NCI-H1105 (cell line): ENCODE measurements at places on chromosomes 3 and 15.

- DNase-seq, result no peak
These were observed 321.9 kb downstream of the ZPLD1 start for GRCh38 chr3:102756706-102757105.

- no peak for DNase-seq
These were observed 30.8 kb downstream of the LAMP3 start for GRCh38 chr3:183131735-183132134.

DNA sequence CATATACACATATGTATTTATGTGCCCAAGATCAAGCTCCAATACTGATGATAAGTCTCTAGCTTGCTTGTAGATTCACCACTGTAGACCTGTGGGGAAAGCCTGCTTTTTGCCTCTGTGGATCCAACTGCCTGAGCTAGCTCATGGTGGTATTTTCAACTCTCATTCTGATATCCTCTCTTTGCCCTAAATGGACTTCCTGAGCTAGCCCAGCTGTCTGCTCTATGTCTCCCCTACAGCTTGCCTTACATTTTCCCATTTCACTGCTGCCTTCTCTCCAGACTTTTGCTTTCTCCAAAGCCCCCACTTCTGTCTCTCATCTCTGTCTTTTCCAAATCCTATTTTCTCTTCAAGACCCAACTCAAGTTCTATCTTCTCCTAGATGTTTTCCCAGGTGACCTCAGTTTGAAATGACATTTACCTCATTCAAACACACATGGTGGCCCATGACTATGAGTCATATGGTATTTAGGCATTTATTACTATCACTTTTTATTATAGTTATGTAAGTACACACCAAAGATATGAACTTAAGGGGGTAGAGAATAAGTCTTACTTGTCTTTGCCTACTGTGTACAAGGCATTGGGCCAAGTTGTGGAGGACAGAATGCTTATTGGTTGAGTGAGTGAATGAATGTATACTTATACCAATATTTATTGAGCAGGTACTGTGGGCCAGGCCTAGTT lies 191.7 kb downstream of the NR1D2 start:
- no peak for DNase-seq

DNA sequence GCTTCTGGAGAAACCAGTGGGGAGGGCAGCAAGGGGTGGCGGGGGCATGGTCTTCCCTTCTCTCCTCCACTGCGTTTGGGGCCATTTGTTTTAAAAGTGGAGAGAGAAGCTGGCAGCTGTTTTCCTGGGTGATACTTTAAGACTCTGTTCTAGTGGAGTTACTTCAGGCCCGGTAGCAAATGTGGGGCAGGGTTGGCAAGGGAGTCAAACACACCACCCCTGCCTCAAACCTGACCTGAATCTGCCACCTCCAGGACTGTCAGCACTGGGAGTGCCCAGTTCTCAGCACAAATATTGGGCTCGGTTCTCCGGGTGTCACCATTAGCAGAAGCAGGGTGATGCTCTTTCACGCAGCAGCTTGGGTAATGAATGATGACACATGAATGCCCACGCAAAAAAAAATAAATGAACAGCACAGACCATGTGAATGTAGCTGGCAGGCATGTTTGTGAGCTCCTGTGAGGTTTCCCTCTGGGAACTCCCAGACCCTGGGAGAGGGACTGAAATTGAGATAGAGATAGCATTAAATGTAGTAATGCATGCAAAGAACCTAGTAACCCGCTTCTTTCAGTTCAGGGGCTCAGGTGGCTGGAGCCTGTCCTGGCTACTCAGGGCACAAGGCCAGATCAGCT lies 424.0 kb downstream of the MCTP2 start:
- no peak for DNase-seq

DNA sequence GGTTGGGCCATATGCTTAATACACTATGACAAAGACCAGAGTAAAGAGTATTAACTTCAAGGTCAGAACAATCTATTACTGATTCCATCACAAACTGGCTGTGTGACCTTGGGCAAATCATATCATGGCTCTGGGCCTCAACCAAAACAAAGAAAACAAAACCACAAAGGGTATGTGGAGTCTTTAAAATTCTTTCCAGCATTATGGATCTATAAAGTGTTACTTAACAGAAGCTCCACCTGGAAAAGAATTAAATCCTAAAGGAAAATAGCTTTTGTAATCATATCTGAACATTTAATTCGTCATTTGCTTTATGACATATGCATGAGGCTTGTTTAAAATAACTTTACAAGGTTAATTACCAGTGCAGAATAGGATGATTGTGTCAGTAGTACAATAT lies 265.5 kb downstream of the SATB1 start:
- no peak for DNase-seq

GRCh38 chr3:24881239-24881638 lies 386.6 kb upstream of the THRB start:
- DNase-seq, result no peak

DNA sequence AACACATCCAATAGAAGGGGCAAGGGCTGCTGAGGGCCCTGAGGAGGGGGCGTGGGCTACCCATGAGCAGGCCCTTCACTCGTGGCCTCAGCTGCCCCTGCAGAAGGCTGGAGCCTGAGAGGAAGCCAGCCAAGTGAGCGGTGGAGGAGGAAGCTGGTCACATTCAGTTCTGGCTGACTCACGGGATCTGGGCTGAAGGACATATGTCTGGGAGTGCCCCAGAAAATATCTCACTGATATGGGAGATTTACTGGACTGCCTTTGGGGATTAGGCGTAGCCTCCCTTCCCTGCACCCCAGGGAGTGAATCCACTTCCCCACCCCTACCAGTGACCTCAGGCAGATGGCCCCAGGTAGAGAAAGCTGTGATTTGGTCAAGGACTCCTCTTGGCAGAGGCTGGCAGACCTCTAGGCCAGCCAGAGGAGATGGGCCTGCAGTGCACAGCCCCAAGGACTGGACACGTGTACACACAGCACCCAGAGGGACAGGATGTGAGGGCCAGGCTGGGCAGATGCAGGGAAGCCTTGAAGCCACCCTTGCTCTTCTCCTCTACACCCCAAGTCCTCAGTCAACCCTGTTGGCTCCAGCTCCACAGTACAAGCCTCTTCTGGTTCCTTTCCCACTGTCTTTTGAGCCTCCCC lies 14.2 kb upstream of the ANKDD1A start:
- no peak for DNase-seq

GRCh38 chr3:99545941-99546580 lies 92.3 kb upstream of the COL8A1 start:
- DNase-seq, result no peak

DNA sequence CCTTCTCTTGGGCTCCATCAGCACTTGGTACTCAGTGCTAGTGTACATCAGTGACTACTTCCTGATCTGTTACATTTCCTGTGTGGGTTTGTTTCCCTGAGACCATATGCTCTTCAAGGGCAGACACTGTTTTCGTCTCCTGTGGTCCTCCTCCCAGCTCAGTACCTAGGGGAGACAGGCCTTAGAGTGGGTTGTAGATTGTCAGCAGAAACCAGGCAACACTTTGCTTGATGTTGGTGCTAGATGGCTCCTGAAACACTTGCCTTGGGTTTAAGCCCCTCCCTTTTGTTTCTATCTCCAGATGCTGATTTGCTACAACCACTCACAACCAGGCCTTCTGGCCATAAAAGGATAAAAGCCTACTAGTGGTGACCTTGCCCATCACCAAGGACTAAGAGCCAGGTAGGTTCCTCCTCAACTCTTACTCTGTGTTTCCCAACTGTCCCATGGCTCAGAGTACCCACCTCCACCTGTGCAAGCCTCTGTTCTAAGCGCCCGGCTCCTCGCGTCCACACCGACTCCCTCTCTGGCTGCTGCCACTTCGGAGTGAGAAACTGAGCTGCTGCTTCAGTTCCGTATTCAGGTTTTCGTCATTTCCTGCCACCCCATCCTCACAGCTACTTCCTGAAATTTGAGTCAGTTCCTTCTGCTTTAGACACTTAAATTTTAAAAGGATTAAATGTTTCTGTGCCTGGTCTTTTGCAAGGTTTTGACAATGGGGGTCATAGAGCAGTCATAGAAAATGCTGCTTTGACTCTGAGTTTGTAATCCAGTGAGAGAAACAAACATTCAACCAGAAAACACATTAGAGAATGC lies at the start of gene HCLS1:
Gene HCLS1 (minus strand): TSS at position 548 of the 816 bp plus-strand sequence. CDS start 2,556 bp downstream, outside the sequence.
- no peak for DNase-seq

DNA sequence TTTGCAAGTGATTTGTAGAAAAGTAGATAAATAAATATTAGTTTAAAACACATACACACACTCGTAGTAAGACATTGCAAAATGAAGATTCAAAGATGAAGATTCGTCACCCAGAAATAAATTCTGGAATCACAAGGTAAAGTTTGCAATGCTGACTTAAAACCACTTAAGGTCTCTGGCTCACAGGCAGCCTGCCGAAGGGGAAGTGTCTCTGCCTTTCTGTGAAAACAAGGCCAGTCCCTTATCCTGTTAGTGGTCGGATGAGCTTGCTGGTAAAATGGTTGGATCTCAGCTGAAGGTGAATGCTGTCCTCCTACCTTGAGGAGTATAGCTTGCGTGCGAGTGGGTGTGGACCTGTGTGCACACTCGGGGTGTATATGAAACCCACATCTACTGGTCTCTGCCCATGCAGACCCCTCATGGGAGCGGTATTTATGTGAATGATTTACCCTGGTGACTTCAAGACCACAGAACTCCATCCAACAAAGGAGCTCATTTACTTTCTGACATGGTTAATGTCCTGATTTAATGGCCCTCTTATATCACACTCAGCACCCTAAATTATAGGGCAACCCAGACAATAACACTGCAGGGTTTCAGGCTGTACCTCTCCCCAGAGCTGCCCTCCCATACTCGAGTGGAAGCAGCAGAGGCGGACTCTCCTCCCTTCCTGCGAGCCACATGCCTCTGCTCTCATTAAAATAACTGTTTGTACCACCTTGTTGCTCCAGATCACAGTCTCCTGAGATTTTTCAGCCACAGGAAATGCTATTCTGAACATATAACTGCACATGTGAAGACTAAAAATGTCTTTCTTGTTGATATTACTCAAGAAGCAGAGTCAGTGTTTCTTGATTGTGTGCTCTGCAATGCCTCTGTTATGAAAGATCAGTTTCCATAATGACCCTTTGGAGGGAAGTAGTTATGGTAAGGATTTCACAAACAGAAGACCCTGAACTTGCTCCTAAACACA lies 45.9 kb upstream of the ALDH1A3 start:
- no peak for DNase-seq

DNA sequence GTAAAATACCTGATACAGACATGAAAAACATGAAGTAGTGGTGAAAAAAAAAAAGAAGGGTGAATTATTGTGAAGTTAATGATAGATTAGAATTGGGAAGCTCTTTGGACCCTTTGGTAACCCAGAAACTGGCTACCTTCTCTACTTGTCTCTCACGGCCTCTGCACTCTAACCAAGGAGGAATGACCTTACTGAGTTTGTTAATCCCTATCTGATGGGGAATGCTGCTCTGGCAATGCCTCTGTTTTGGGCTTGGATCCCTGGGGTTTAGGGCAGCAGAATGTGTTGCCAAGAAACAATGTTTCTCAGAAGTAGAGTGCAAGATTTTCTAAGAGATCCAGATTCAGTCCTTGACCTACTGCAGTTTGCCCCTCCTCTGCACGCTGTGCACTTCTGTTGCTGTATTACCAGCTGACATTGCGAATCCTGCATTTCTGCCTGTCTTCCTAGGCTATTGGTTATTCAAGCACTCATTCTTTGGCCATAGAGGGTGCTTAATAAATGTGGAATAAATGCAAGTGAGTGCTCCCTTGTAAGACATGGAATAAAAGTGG lies 49.2 kb upstream of the MAP3K13 start:
- DNase-seq, result no peak

- DNase-seq, result no peak
These were observed 57.3 kb downstream of the ROPN1B start for GRCh38 chr3:126026277-126026751.

DNA sequence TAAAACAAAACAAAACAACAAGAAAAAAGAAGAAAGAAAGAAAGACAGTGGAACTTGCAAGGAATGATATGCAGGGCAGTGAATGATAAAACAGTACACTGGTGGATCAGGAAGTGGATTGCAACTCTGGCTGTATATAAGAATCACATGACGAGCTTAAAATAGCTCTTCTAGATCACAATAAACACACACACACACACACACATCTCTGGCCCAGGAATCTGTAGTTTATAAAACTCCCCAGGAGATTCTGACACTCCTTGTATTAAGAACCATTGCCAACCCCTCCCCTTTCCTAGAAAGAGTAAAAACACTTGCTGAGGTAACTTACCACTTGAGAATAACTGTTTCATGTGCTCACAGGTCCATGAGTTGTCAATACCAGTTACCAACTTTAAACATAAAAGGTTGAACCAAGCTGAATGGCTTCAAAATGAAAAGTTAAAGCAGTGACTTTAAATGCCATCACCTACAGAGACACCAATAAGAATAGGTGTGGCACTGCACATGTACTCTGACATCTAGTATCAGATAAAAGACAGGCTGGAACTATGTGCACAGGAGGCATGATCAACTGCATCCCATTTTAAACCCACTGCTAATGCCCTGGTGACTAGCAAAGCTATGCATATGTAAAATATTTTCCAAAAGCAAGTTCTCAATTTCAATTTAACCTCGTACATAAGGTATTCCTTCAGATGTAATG lies 3.9 kb downstream of the CPOX start:
- DNase-seq, result no peak

DNA sequence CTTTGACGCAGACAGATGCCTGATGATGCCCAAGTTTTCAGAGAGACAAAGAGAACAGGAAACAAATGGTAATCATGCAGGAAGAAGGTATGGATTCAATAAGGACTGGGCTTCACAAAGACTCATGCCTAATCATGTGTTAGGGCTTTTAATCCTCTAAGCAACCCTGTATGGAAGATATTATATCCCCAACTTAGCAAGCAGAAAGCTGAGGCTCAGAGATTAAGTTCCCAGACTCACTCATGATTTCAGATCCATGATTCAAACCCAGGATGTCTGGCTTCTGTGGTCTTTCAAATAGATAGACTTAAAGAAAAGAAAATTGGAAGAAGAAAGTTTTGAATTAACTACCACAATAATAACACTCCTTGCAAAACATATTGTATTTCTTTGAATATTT lies 4.1 kb upstream of the CLASP2 start:
- no peak for DNase-seq

DNA sequence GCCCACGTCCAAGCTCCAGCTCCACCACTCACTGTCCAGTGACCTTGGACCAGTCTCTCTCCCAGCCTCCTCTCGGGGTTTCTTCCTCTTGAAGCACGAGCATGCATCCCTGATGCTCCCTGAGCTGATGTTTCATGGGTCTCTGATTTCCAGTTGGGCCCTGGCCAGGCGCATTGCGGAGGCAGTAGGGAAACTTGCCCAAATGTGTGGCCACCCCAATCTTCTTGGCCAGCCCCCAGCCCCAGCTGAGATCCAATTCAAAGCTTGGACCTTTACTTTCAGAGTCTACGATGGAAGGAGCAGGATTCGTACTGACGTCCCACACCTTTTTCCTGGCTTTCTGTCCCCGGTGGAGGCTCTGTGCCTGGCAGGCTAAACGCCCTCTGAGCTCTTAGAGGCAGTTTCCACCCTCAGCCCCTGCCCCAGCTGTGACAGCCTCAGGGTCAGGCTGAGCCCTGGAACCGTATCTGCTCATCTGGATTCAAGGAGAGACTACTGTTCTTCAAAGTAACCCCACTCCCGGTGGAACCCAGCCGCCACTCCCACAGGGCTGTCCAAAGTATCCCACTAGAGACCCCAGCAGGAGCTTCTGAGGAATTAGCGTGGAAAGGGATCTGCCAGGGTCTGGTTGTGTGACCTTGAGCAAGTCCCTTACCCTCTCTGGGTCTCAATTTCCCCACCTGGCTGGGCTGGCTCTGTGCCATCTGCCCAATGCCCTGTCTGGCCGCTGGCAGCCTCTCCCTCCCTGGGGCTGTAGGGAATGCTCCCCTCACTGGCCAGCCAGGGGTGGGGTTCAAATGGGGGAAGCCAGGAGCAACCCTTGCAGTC lies 37.4 kb downstream of the CPN2 start:
- DNase-seq, result no peak

- DNase-seq, result no peak
These were observed 6.2 kb downstream of the STIMATE start for GRCh38 chr3:52891164-52891563.
